T-cell (primary cell): ENCODE measurements at places on chromosomes 12 and 14. TPM values are rescaled to one million over a fixed set of nuclear protein-coding genes. Genes with fewer than 3 reads are reported as not detected.
A peak's percentile ranks its signal among the peaks of the same experiment; 100 is the strongest.

DNA sequence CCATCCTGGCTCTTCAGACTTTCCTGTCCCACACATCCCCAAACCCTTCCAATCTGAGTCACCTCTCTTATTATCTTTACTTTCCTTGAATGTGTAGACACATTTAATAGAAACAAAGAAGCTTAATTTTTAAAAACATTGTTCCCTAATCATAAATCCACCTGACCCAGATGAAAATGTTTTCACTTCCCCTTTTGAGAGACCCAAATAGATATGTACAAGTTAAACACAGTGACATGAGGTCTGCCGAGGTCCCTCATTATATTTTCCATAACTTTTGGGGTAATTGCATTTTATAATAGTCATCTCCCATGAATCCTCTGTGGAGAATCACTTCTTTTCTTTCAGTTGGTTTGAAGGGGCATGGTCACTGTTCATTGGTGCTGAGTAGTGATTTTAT is 191.1 kb downstream of the GRIN2B start:
- no peaks in the 10 kb centered on the region for H3K27me3 ChIP-seq
- no peaks in the 10 kb centered on the region for H3K4me1 ChIP-seq
- no peaks in the 10 kb centered on the region for H3K36me3 ChIP-seq
- no peak overlapping the region for H3K4me3 ChIP-seq

DNA sequence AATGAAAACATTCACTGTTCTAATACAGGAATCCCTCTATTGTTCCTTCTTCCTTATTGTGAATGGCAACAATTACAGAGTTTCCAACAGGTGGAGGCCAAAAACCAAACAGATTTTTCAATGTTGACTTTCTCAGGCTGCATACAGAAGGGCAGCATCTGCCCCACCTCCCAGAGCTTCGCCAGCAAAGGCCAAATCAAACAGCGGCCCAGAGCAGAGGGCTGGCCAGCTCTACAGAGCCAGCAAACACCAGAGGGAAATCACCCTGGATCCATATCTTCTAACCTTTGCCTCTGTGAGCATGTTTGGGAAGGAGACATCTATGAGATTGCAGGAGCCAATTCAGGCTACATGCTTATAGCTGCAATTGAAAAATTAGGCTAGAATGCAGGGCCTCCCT is 4.4 kb upstream of the CRACR2A start:
- H3K27ac ChIP-seq = no peak overlapping the region
- no peaks in the 10 kb centered on the region for H3K36me3 ChIP-seq
- peaks cover 12% of the 10 kb centered on the region for H3K4me1 ChIP-seq
- DNase-seq = no peak
- no peaks in the 10 kb centered on the region for H3K27me3 ChIP-seq

The STYK1 gene
- 1.8 TPM for total RNA-seq

GRCh38 chr14:102089621-102090343 is 2.9 kb upstream of the HSP90AA1 start:
- no peaks in the 10 kb centered on the region for H3K27me3 ChIP-seq
- peaks cover 32% of the 10 kb centered on the region for H3K4me1 ChIP-seq
- H3K36me3 ChIP-seq = peaks cover 11% of the 10 kb centered on the region
- no peak overlapping the region for H3K27ac ChIP-seq
- no peak overlapping the region for H3K4me3 ChIP-seq

GRCh38 chr14:103436533-103436932 is 51.3 kb downstream of the MARK3 start:
- DNase-seq = no peak
- peaks cover 21% of the 10 kb centered on the region for H3K36me3 ChIP-seq
- H3K4me1 ChIP-seq = no peaks in the 10 kb centered on the region
- H3K27me3 ChIP-seq = no peaks in the 10 kb centered on the region
- no peak overlapping the region for H3K27ac ChIP-seq
- no peak overlapping the region for H3K4me3 ChIP-seq

DNA sequence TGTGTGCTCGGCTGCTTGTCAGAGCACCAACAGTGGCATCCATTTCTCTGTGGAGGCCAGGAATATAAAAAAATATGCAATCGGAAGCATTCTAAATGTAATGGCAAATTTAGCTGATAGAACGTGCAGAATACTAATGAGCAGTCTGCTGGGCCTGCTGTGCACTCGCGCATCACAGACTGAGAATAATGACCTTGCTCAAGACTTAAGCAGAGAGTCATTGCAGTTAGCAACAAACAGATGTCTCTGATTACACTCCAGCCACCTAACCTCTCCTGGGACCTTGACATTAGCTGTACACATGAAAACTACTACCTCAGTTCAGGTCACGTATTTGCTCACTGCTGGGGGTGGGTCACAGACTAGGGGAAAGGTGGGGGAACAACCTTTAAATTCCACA is 269.2 kb upstream of the DAAM1 start:
- no peaks in the 10 kb centered on the region for H3K36me3 ChIP-seq
- no peaks in the 10 kb centered on the region for H3K4me1 ChIP-seq
- H3K4me3 ChIP-seq = no peak overlapping the region
- H3K27ac ChIP-seq = no peak overlapping the region

DNA sequence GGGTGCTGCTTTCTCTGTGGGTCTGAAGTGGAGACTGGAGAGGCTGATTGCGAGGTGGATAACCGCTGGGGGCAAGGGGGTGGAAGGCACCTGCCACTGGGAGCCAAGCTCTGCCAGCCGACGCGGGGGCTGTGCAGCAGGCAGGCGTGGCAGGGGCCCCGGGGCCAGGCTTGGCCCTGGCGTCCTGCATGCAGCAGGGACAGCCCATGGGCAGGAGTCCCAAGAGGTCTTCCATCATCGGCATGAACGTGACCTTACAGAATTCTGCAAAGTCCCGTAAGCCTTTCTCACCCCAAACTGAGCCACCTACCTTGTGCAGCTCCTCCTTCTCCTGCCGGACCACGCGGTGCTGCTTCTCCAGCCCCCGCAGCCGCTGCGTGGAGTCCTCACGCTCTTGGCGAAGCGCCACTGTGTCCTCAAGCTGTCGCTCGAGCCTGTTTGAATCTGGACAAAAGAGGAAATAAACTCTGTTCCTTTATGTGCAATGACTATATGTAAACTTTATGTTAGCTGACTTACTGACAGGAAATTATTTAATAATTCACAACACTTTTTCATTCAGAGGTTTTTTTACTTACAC is 51.3 kb downstream of the AMN start:
- no peak overlapping the region for H3K27ac ChIP-seq
- no peak overlapping the region for H3K4me3 ChIP-seq
- DNase-seq = no peak
- peaks cover 9% of the 10 kb centered on the region for H3K27me3 ChIP-seq
- H3K36me3 ChIP-seq = no peaks in the 10 kb centered on the region

DNA sequence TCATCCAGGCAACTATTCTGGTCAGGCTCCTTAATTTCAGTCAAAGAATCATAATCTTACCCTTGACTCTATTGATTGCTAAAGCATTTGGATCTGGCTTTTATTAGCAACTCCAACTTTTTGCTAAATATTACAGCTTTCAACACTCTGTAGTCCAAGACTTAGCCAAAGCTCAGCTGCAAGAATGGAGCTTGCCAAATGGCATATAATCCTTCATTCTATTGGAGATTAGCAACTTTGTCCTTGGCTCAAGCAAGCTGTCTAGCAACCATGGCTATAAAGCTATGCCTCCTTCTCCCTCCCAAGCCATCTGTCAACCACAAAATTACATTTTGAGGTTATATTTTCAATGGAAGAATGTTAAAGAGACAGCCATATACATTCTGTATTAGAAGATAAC is 23.1 kb upstream of the NID2 start:
- no peak overlapping the region for H3K4me3 ChIP-seq
- DNase-seq = no peak
- H3K4me1 ChIP-seq = no peaks in the 10 kb centered on the region

- DNase-seq = no peak
- H3K36me3 ChIP-seq = no peaks in the 10 kb centered on the region
- H3K27ac ChIP-seq = no peak overlapping the region
- H3K27me3 ChIP-seq = no peaks in the 10 kb centered on the region
- H3K4me3 ChIP-seq = no peak overlapping the region
These were observed 119.8 kb downstream of the SINHCAF start for GRCh38 chr12:31206038-31206670.

DNA sequence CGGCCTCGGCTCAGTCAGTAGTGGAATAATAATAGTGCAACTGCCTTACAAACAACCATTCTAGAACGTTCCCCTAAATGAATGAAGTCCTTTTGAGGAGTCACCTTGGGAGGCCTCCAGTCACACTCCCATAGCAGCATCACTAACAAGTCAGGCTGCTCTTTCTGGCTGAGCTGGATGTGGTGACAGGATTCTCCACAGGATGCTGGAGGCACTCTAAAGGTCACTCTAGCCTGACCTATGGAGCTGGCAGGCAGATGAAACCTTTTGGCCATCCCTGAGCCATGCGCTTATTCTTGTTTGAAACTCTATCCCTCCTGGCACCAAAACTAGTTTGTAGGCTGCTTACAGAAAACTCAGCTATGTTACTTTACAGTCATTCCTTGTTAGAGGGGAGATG is 17.9 kb upstream of the TFCP2 start:
- H3K36me3 ChIP-seq = no peaks in the 10 kb centered on the region
- H3K4me1 ChIP-seq = no peaks in the 10 kb centered on the region
- H3K27ac ChIP-seq = no peak overlapping the region

The SPTB gene
- 0.09 TPM for total RNA-seq

DNA sequence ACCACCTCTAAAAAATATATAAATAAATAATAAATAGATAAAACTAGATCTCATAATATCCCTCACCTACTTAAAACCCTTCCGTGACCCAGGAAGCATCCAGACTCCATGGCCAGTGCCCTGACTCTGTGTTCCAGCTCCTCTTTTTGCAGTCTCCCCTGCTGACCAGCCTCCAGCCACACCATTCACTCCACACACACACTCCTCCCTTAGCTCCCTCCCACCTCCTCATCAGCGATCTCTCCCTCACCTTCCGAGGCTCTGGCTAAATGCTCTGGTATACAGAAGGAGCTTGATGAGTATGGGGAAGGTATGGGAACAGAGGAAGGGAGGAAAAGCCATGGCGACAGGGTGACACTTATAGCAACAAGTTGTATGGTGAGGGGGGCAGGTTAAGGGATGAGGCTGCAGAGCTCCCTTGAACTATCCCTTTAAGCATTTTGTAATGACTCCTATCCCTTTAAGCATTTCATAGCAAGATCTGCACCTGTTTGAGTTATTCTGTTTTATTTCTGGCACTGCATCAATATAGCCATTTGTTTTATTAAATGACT is 26.1 kb upstream of the EIF4B start:
- no peak overlapping the region for H3K4me3 ChIP-seq
- no peaks in the 10 kb centered on the region for H3K36me3 ChIP-seq
- DNase-seq = no peak

- H3K36me3 ChIP-seq = no peaks in the 10 kb centered on the region
- DNase-seq = peak; percentile 83
- no peak overlapping the region for H3K27ac ChIP-seq
- no peaks in the 10 kb centered on the region for H3K27me3 ChIP-seq
These were observed 1.8 kb downstream of the AHNAK2 start for GRCh38 chr14:104976198-104977007.

The REP15 gene
- total RNA-seq = not detected

DNA sequence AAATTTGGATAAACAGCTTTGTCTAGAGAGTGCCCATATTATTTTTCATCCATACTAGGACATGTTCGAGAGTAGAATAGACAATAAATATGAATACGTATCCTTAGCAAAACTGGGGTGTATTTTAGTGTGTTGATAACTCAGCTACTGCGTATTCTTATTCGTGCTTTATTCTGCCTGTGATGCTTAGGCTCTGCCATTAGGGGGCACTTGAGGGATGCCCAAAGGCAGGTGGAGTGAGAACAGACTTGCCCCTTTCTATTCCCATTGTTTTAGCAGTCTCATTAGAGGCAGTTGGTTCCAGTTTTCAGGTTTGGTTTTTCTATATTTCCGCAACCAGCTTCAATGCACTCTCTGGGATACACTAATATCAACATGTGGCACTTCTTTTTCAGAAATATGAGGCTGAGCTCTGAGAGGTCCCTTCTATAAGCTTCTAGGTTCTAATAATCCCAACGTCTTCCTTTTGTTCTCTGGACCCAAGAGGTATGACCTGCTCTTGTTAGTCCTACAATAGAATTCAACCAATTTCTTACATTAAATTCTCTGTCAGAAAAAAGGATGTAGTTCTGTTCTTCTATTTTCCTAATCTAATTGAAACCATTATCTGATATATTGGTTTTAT is 985.7 kb upstream of the FBXO33 start:
- no peaks in the 10 kb centered on the region for H3K36me3 ChIP-seq
- no peak for DNase-seq
- no peak overlapping the region for H3K27ac ChIP-seq
- H3K27me3 ChIP-seq = no peaks in the 10 kb centered on the region
- no peak overlapping the region for H3K4me3 ChIP-seq
- H3K4me1 ChIP-seq = no peaks in the 10 kb centered on the region

The B4GALNT3 gene
- 1.6 TPM for total RNA-seq

The HOXC12 gene
- total RNA-seq = not detected

GRCh38 chr12:104422441-104422840 is 34.3 kb upstream of the CHST11 start:
- H3K36me3 ChIP-seq = no peaks in the 10 kb centered on the region
- H3K4me3 ChIP-seq = no peak overlapping the region
- DNase-seq = no peak
- no peaks in the 10 kb centered on the region for H3K4me1 ChIP-seq
- H3K27me3 ChIP-seq = no peaks in the 10 kb centered on the region

The IFT81 gene
- total RNA-seq = 1.8 TPM
